ENCODE measurements at places on chromosomes 12 and 14.

GRCh38 chr12:38392554-38393144, 76.1 kb downstream of the ALG10B start:
- no peak for DNase-seq

DNA sequence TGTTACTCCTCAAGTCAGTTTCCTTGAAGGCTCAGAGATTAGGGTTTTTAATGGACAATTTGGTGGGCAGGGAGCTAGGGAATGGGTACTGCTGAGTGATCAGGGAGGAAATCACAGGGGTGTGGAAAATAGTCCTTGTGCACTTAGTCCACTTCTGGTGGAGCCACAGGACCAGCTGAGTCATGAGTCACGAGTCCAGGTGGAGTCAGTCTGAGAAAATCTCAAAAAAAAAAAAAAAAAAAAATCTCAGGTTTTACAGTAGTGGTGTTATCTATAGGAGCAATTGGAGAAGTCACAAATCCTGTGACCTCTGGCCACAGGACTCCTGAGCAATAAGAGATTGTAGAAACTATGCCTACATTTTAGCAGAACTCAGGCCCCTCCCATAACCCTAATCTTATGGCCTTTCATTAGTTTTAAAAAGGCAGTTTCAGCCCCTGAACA, 28.2 kb upstream of the AMN1 start:
- DNase-seq, result peak; percentile 65

DNA sequence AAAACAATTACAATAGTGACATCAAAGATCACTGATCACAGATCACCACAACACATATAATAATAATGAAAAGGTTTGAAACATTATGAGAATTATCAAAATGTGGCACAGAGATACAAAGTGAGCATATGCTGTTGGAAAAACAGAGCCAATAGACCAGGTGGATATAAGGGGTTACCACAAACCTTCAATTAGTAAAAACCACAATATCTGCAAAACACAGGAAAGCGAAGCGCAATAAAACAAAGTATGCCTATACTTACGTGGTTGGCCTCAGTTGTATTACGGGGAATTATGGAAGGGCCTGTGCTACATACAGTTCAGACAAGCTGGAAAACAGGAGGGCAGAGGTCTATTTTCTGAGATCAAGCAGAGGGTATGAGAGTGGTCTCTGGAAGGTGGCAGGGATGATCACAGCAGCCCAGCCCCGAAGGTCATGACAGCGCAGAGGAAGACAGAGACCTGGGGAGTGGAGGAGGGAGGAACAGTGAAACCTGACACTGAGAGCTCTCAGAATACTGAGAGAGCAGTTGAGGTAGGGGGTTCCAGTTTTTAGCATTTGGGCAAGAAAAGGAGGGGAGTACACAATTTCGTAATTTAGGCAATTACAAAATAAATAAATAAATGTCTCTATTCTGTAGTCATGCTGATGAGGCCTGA, 41.3 kb downstream of the IFNG start:
- no peak for DNase-seq

- no peak for DNase-seq
Observed at GRCh38 chr12:50620978-50621360, 116.2 kb downstream of the DIP2B start.

GRCh38 chr12:131363841-131364495, 346.9 kb upstream of the SFSWAP start:
- DNase-seq, result no peak

- DNase-seq, result no peak
Observed at GRCh38 chr14:85291731-85292130, 238.2 kb upstream of the FLRT2 start.
